AG09319 (cell line): ENCODE measurements at places on chromosomes 12 and 14.

- DNase-seq = no peak
Observed at GRCh38 chr14:57071639-57072038, 197.1 kb downstream of the EXOC5 start.

DNA sequence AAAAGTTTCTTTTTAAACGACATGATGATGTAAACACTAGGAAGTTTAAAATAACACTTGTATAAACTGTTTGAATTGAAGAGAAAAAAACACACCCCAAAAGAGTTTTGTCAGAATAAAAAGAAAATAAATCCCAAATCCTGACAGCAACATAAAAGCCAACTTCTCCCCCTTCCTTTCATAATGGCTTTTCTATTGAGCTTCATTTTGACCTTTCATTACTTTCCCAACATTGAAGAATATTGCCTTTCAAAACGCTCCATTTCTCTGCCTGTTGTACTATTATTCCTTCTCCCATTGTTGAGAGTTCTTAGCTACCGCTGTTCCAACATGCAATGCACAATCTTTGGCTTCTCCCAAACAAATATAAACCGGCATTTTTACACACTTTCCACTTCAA, 448.5 kb downstream of the BCAT1 start:
- no peak for DNase-seq

DNA sequence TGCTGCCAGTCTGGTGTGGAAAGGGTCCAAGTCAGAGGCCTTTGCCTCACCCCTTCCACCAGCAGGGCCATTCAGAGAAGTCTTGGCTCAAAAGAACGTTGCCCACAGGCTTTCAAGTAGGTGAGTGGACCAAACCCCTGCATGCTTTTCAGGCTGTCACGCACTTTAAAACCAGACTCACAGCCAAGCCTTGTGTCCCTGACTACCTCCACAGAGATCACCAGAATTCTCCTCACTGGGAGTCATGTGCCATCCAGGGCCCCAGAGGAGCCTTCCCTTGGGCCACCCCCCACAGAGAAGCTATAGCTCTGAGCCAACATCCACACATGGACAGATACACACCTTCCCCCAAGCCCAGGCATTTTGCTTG, 283.1 kb downstream of the DPF3 start:
- DNase-seq = no peak

DNA sequence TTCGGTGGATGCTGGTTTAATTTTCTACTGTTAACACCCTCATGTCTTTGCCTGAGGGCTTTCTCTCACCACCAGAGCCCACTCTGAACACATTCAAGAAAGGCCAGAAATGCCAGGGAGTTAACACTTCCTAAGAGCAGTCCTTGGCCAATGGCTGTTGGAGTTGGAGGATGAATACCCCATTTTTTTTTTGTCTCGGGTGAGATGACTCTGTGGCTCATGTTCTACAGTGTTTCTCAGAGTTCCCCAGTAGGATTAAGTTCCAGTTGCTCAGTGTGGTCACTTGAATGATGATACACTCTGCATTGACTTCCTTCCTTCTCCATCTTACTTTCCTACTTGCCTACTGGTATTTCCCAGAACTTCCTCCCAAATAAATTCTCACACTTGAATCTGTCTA, 65.8 kb downstream of the FOS start:
- DNase-seq = no peak

DNA sequence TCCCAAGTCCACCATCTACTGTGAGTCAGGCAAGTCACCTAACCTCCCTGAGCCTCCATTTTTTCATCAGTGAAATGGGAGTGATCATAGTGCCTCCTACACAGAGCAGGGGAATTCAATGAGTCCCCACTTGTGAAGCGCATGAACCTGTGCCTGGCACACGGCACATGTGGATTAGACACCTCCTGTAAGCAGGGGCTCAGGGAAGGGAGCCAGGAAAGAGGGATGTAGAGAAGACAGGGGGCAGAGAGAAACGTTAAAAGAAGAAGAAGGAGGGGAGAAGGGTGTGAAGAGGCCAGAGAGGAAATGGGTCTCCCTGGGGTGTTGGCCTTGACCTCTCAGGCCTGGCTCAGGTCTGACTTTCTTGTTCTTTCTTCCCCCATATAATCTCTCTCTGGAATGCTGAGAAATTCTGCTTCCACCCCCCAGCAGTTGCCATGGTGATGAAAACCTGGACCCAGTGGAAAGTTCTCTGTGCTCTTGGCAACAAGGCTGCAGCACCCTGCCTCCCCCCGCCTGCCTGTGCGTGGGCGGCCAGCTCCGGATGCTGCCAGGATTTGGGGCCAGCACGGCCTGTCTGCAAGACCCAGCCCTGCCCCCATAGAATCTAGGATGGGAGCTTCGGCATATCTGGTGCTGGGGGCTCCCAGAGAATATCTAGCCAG, 94.5 kb downstream of the CALM1 start:
- DNase-seq = peak; percentile 5

GRCh38 chr12:98606359-98606988, 13.0 kb downstream of the SLC25A3 start:
- DNase-seq = no peak

DNA sequence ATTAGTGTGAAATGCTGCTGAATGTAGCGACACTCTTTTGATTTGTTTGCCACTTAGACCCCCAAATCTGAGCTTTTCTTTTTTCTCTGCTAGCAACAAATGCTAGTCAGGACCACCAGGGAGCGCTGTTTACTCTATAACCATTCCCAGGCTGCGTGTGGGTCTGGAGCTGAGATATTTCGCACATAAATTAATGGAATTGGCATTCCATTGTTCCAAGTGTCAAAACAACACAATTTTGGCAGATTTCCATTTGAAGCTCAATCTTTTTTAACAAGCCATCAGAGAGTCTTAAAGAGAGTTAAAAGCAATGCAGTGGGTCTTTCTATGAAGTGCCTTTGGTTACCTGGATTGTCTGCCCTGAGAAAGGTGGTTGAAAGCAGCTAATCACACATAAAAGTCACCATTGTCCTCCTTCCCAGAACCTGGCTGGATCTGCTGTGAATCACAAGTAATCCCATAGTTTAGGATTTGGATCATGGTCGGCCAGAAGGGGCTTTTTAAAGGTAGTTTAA, 7.4 kb upstream of the TMEM132C start:
- no peak for DNase-seq

GRCh38 chr14:103762541-103762940, 46.9 kb downstream of the ZFYVE21 start:
- DNase-seq = no peak

GRCh38 chr14:99674776-99675381, 9.2 kb upstream of the CYP46A1 start:
- no peak for DNase-seq

GRCh38 chr12:88401155-88401554, 179.1 kb downstream of the KITLG start:
- no peak for DNase-seq
